ENCODE measurements at places on chromosomes 13 and 19.

DNA sequence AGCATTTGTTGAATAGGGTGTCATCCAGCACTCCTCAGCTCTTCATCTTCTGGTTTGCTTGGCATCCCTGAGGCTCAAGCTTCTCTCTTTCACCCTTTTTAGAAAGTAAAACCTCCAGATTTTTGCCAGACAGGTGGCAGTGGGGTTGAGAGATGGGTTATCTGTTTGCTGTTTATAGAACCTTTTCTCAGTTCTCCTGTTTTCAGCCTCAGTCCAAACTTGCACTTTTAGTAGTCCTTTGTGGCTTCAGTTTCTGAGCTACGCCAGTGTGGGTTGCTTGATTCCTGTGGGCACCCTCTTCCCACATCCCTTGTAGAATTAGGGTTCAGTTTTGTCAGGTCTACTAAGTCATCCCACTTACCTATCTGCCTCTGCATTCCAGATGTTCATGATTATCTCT lies 147.9 kb downstream of the PAN3 start:
- DNase-seq = no peak

GRCh38 chr13:105920370-105920769 lies 615.1 kb downstream of the EFNB2 start:
- DNase-seq = no peak

- no peak for DNase-seq
Measured at GRCh38 chr19:1172353-1173158, 1.5 kb downstream of the SBNO2 start.

GRCh38 chr13:40206241-40207000 lies 460.0 kb downstream of the FOXO1 start:
- no peak for DNase-seq

DNA sequence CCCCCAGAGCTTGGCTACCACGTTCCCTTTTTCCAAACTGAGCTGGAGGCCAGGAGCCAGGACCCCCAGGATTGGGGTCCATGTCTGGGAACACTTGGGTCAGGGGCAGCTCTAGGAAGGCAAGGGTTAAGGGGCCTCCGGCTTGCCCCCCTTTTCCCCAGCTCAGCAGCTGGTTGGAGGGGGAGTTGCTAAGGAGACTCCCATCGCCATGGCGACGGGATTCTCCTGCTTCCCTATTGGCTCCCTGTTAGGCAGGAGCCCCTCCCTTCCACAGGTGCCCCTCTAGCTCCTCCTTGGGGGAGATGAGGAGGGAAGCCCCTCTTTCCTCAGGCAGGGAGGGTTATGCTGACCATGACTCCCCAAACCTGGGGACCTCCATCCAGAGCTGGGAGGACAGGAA lies 33.9 kb downstream of the PDE4A start:
- peak; percentile 40 for DNase-seq

DNA sequence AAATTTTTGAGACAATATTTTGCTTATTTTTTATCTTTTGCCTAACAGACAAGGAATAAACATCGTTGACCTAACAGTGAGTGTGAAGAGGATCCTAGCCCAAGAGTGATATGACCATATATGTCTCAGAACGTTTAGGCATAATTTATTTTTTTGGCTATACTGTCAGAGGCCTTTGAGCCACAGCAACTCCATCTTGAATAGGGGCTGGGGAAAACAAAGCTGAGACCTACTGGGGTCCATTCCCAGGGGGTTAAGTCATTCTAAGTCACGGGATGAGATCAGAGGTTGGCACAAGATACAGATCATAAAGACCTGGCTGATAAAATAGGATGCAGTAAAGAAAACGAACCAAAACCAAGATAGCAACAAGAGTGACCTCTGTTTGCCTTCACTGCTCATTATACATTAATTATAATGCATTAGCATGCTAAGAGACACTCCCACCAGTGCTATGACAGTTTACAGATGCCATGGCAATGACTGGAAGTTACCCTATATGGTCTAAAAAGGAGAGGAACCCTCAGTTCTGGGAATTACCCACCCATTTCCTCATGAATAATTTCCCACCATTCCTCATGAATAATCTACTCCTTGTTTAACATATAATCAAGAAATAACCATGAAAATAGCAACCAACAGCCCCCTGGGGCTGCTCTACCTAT lies 510.9 kb upstream of the PCDH9 start:
- DNase-seq = no peak

DNA sequence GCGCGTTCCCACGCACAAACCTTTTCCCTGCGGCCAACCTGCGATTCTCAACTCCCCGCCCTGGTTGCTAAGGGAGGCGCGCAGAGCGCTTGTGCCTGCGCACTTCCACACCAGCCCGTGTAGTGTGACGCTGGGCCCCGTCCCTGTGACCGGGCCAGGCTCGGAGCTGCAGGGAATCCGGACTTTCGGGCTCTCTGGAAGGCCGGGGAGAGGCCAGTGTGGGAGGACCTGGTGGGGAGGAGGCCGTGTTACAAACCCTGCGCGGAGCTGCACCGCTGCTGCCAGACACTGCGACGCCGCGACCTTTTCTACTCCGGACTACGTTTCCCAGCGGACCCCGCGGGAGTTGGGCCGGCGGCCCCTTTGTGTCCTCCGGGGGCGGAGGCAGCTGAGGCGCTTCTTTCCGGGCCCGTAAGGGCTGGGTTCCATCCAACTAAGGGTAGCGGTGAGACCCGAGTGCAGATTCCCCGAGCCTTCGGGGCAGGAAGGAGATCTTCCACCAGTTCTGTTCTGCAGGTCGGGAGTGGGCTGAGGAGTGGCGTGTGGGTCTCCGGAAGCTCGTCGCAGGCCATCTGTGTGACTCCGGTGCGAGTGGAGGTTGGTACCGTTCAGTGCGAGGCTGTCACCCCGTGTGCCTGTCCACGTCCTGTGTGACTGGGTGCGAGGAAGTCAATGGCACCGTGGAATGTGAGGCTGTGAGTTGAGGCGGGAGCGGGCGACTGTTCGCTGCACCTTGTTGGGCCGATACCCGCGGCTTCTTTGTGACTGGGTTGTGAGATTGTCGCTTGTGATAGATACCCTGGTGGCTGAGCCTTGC lies at the start of gene ZNF570:
Gene ZNF570, plus strand, starts transcription at position 396 of the 817 bp plus-strand sequence. CDS start 999 bp downstream, outside the sequence.
- DNase-seq = peak; percentile 78

- no peak for DNase-seq
Measured at GRCh38 chr19:57292547-57292946, 12.3 kb downstream of the ZNF460 start.

- no peak for DNase-seq
Measured at GRCh38 chr13:110314516-110315245, 7.6 kb downstream of the COL4A2 start.

DNA sequence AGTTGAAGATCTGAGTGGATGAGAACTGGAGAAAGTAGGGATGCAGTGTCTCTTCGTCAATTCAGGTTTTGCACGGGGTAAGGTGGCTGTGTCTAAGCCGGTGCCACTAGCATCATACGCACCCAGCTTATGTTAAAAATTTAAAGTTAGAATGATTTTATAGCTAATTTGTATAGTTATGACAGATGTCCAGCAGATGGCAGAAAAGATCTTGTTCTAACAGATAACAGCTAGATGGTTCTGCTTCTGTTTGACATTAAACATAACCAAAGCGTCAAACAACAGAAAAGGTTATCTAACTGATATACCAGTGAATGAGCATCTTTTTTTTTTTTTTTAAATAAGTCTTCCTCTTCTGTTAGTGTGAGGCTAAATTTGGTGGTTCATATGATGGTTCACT lies 18.8 kb upstream of the EDDM13 start:
- DNase-seq = no peak

GRCh38 chr19:18809149-18809868 lies 18.2 kb upstream of the COMP start:
- no peak for DNase-seq

DNA sequence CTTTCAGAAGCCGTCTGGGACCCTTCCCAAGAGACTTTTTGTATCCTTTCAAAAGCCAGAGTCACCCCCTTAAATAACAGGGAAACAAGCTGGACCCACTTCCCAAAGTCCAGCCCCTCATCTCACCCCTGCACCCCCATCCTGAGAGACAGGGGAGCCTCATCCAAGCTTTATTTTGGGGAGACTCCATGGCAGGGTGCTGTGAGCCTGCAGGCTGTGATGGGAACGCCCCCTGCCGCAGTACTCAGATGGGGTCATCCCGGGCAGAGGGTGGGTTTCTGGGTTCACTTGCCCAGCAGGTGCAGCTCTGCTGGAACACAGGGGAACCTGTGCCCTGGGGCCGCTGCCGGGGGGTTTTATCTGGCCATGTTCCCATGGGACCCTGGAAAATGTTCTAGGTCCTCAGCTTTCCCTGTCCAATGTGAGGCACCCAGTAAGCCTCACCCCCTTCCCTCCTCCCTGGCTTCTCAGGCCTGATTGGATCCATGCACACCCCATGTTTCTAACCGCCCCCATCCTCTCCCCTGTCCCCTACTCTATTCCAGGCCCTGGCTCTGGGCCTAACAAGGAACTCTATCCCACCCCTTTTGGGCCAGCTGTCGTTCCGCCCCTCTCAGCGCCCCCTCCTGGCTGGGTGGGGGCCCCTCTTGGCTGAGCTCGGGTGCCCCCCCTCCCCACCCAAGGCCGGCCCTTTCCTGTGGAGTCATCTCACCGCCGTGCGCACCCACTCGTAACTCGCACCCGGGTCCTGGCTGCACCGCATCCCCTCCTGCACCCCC lies 1.0 kb downstream of the HIF3A start:
- no peak for DNase-seq

DNA sequence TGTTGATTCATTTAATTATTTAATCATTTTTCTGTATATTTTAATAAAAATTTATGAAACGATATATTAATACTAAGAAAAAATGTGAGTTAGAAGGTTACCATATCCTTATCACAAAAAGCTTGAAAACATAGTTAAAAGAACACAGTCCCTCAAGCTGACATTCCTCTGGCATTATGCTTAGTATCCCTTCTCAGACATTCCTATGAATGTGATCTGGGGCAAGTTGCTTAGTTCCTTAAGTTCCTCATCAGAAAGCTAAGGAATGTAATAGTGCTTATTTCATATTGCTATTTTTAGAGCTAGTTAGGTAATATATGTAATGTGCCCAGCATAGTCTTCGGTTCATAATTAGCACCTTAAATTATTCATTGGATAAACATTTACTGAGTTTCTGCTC lies 122.8 kb downstream of the MTUS2 start:
- DNase-seq = no peak

DNA sequence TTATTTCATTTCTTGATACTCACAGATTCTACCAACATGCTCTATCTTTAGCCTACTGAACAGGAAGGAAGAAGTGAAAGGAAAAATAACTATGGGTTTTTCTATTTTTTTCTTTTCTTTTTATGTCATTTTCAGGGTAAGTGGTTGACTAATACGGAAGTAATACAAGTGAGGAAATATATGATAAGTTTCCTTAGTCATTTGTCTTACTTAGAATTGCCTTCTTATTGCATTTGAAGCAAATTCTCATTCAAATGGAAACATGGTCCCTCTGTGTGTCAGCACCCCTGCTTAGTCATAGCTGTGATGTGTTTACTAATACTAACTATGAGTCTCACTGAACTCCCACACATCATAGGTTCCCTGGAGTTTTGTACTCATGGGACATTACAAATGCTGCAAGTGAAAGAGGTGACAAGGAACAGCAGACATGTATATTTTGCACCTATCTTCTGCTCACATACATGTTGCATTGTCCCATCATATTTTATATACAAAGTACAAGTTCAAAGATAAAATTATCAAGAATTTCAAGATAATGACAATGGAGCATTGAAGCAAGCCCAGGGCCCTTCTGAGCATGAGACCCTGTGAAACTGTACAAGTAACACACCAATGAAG lies 60.1 kb downstream of the DCT start:
- DNase-seq = no peak

DNA sequence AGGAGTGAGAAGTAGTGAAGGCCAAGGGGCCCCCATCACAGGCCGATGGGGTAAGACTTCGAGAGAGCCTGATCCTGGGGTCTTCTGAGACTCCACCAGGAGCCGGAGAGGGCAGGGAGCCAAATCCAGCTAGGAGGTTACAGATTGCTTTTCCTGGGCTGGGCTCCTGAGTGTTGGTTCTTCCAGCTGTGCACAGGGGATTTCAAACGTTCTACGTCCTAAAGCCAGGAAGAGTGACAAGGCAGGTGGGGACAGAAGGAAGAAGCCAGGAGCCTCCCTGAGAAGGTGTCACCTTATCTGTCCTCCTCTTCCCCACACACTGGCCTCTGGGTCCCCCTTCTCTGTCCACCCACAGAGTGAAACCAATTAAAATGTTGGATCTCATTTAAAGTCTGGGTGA lies 16.1 kb upstream of the TPRX2 start:
- no peak for DNase-seq

- DNase-seq = peak; percentile 63
Measured at GRCh38 chr19:48325265-48325910, at the start of gene EMP3. Gene EMP3, plus strand, starts transcription at chr19:48325552. Its CDS starts 1,293 bp downstream, at chr19:48326845.

DNA sequence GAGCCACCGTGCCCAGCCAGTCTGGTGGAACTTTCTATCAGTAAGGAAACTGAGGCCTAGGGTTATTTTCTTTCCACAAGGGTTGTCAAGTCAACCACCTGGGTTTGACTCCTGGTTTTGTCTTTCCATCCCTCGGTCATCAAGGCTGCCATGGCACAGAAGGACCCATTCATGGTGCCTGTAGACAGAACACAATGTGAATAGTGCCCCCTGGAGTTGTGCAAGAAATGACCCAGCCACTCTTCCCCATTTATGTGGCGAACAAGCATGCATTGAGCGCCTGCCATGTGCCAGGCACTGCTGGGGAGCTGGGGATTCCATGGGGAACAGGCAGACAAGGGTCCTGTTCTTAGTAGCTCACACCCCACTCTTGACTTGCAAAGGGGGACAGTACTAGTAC lies 4.1 kb downstream of the SMARCA4 start:
- no peak for DNase-seq

DNA sequence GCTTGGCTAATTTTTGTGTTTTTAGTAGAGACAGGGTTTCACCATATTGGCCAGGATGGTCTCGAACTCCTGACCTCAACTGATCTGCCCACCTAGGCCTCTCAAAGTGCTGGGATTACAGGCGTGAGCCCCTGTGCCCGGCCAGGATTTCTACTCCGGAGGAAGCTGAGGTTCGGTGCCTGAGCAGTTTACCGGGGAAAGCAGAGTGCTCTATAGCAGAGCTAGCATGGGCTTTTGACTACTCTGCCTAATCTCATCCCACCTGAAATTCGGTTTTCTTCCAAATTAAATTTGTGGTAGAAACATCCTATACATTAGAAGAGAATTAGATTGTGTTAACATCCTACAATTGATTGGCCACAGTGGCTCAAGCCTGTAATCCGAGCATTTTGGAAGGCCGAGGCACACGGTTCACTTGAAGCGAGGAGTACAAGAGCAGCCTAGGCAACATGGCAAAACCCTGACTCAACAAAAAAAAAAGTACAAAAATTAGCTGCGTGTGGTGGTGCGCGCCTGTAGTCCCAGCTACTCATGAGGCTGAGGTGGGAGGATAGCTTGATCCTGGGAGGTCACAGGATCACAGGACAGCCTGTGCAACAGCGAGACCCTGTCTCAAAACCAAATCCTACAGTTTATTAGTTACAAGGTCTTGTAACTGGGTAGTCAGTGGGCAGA lies 1.6 kb downstream of the RPL13A start:
- DNase-seq = no peak
